ENCODE measurements at places on chromosomes 3 and 15.

- DNase-seq = peak; percentile 69
Measured at GRCh38 chr15:62125773-62126172, 39.3 kb downstream of the C2CD4B start.

DNA sequence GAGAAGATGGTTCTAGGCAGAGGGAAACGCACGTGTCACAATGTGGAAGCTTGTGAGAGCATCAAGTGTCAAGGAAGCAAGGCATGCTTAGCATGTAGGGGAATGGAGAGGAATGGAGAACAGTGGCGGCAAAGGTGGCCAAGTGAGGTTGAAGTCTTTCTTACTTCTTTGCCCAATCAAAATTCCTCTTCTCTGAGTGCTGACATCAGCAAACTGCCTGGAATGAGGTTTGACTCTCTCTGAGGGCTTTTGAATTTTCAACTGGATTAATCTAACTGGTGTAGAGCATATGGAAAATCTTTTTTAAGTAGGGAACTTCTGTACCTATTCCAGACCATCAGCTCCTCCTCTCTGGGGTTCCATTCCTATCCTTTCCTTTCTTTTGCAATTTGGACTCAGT is 61.9 kb upstream of the BNC1 start:
- no peak for DNase-seq

- DNase-seq = no peak
Measured at GRCh38 chr15:74220475-74221248, 15.5 kb upstream of the CCDC33 start.

DNA sequence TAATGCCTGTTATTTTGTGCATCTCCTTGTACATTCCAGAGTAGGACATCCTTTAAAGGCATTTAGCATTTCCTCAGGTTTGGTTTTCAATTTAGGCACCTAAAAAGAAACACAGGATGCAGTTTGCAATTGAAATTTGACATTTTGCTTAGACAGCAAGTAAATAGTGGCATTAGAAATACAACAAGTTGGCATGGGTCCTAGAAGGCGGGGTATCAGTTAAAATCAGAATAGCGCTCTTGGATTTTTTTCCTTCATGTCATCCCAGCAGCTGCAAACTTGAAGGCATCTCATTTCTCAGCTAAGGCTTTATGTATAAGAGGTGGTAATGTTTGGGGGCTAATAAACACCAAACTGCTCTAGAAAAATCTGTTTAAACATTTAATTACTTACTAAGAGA is 47.5 kb upstream of the SKOR1 start:
- DNase-seq = no peak

DNA sequence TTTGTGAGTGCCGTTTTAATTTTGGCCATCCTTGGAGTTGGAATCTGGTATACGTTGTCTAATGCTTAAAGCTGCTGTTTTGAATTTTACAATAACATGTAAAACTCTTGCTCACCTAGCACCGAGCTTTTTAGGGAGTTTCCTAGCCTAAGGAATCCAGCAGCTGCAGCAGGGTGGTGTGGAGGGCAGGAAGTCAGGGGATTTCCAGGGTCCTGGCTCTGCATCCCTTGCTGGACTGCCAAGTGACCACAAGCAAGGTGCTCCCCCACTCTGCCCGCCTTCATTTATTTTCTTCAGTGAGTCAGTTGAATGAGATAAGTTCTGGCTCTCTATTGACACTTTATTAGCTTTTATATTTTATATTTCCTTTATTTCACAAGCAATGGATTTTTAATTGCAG is 113.7 kb downstream of the ATG7 start:
- no peak for DNase-seq

DNA sequence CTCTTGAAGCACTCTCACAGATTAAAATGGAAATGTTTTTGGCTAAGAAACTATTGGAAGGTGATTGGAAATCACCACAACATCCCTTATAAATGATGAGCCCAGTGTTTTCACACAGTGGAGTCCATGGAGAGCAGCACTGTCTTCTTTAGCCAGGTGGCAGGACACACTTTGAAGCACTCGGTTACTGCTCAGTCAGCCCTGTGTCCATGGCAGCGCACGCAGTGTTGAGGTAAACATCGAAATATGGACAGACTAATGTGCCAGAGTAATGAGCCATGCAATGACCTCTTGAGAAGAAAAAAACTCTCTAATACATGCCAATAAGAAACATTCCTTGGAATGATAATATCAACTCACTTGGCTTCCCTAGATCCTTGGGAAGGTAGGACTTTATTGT is 66.6 kb downstream of the TGFBR2 start:
- no peak for DNase-seq

GRCh38 chr3:71528816-71529215 is 54.7 kb downstream of the FOXP1 start:
- no peak for DNase-seq

- no peak for DNase-seq
Measured at GRCh38 chr15:101353240-101353639, 58.2 kb upstream of the SNRPA1 start.

DNA sequence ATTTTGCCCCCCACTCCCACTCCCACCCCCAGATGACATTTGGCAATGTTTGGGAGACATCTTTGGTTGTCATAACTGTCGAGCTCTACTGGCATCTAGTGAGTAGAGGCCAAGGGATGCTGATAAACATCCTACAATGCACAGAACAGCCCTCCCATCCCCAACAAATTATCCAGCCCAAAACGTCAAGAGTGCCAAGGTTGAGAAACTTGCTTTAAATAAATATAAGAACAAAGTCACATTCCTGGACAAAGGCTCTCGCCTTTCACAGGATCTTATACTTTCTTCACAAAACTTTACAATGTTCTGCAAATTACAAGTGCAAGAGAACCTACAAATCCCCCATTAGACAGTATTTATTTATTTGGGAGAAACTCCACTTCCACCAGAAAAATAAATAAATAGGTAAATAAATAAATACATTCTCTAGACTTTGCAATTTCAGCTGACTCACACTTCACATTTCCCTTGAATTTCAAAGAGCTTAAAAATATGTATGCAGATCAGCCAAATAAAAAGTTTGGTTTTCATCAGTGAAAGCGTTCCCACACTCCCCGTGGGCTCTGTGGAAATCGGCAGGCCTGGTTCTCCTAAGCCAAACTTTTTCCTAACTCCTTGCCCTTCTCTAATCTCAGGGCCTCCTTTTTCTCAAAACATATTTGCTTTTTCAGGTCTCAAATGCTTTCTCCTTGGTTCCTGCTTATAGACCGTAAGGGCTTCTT is 12.7 kb upstream of the CPA3 start:
- no peak for DNase-seq

DNA sequence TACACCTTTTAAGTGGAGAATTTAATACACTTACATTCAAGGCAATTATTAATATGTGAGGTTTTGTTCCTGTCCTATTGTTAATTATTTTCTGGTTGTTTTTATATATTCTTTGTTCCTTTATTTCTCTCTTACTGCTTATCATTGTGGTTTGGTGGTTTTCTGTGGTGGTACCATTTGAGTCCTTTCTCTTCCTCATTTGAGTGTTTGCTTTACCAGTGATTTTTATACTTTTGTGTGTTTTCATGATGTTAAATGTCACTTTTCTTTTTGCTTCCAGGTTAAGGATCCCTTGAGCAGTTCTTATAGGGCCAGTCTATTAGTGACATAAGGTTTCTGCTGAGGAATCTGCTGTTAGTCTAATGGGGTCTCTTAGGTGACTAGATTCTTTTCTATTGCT is 116.5 kb downstream of the LRRK1 start:
- DNase-seq = no peak

GRCh38 chr3:45583021-45583851 is 11.3 kb upstream of the LIMD1 start:
- no peak for DNase-seq

DNA sequence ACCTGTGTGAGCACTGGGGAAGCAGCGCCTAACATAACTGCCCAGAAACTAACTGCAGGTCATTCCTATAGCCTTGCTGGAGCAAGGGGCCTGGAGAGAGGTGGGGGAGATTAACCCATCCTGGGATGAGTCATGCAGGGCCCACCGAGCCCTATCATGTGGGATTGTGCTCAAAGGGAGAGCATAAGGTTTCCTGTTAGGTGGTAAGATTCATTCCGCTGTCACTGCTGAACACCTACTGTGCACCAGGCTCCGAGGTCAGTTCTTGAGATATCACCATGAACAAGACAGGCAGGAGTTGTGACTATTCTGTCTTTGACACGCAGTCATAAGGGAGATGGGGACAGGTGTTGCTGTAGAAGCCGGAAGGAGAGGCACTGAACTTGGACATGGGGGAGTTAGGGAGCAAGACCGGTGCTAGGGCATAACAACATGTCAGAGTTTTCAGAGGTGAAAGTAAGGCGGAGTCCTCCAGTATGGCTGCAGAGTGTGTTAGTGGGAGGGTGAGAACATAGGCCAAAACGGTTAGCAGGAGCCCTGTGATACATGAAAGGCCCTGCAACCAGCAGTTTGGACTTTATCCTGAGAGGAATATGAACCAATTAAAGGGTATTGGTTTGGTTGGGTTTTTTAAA is 2.4 kb downstream of the SLC25A38 start:
- peak; percentile 13 for DNase-seq

GRCh38 chr3:9686050-9686550 is 17.5 kb upstream of the CPNE9 start:
- no peak for DNase-seq

DNA sequence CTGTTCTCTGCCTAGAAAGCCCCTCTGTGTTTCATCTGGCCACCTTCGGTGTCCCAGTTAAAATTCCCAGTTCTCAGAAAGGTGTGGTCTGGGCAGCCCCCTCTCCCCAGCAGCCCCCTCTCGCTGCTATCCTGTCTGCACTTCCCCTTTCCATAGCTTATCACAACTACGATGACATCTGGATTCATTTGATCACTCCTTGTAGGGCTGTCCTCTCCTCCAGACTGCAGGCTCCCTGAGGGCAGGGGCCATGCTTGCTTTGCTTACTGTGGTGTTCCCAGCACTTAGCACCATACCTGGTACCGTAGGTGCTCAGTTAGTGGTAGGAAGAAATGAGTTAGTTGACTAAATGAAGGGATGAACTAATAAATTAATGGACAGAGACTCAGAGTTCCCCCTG is 26.3 kb upstream of the GOLGA6C start:
- DNase-seq = no peak

DNA sequence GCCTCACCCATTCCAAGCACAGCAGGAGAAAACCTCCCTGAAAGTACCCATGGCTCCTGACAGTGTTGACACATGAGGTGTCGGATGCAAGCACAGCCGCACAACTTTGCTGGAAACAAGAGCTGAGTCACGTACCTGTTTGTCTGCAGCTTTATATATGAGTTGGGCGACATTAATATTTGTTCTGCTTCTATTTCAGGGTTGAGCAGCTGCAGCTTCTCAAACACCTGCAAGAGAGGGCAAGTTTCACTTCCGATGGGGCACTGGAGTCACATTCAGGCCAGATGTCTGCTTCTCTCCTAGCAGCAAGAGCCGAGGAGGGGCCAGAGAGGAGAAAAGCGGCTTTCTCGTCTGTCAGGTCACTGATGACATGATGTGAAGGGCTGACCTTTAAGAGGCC is 88.0 kb downstream of the NUP210 start:
- DNase-seq = no peak

DNA sequence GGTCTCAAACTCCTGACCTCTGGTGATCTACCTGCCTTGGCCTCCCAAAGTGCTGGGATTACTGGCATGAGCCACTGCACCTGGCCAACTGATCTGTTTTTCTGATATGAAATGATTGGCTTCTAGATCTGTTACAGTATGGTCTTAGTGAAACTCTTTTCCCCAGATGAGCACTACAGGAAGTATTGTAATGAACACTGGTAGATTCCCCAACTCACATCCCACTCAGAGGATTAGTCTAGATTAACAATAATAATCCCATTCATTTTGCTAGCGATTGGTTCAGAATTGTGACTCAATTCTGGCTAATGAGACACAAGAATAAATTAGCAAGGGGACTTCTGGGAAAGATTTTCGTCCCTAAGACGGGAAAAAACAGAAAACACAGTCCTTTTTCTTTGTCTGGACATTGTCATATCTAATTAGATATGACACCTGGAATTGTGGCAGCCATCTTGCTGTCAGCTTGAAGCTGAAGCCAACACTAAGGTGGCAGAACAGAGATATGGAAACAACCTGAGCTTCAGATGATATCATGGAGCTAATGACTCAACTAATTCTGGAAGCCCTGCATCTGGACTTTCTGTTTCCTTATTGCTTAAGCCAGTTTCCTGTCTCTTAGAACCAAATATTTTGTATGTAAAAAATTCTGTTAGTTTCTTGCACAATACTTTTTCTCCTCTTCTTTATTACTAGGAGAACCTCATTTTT is 17.4 kb upstream of the NPTN start:
- DNase-seq = peak; percentile 46

GRCh38 chr3:195570344-195570743 is 13.4 kb downstream of the APOD start:
- no peak for DNase-seq

All from small intestine (tissue), 16 donors.